ENCODE measurements at places on chromosomes 7 and 10.

- no peak for DNase-seq
Observed at GRCh38 chr10:6180480-6181110, 22.1 kb upstream of the PFKFB3 start.

DNA sequence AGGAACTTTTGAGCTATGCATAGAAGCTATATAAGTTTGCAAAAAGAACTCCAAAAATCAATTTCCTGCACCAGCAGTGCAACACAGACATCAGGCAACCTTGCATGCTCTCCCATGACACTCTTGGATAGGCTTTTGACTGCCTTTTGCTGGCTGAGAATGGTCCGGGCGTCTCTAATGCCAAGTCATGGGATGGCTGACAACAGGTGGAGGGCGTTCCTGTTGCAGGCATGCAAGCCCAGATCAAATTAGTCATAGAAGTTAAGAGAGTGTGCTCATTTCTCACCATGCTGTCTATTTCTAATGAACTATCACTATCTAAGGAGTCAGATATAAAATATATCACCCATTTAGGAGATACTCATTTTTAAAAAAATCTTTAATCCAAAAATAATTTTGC is 8.4 kb downstream of the PLCE1 start:
- DNase-seq: no peak

DNA sequence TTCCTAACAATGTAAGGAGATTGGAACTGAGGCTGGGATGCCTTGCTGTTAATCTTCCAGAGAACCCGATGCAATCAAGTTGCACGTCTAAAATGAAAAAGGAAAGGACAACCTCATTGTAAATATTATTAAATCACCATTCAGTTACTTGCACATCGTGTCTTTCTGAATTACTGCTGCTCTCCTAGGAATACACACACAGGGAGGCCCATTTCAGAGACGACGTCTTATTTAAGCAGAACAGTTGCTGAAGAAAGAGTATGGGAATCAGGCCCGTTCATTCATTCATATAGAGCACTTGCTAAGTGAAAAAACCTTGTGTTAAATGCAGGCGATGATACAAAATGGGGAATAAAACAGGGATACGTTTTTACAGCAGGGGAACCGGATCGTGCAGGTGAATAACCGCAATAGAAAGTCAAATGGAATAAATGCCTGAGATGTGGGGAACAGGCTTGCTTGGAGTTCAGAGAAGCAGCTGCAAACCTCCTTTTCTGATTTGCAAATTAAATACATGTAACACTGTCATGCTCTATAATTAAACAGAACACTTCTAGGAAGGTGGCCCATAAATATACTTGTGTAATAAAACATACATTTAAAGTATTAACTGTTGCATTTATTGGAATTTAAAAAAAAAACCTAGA is 409.9 kb downstream of the GALNT17 start:
- no peak for DNase-seq

DNA sequence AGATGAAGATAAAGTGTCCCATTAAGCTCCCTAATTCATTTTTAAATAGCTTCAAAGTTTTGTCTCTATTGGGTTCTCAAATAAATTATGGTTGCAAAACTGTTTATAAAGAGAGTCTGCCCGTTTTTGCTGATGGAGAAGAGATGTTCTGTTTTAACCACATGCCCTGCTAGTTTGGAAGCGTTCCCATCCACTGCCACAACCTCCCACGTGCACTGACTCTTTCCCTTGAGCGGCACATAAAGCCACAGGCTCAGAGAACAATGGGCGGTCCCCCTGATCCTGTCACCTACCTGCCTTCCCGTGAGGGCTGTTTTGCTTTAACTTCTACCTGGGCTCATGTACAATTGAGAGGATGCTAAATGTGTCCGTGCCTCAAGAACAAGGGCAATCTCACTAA is 65.5 kb downstream of the CPVL start:
- no peak for DNase-seq

DNA sequence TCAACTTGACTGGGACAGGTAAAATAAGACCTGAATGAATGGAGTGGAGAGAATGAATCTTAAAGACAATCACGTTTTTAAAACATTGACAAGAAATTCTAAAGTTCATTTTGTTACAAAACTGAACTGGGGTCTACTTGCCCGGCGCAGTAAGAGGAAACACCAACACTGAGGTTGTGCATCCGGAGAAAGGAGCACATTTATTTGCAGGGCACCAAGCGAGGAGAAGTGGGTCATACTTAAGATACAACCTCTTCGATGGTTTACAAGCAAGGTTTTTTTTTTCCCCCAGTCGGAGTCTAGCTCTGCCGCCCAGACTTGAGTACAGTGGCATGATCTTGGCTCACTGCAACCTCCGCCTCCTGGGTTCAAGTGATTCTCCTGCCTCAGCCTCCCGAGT is 3.4 kb upstream of the REPIN1 start:
- no peak for DNase-seq

GRCh38 chr10:114899982-114900381 is 38.0 kb upstream of the TRUB1 start:
- no peak for DNase-seq

DNA sequence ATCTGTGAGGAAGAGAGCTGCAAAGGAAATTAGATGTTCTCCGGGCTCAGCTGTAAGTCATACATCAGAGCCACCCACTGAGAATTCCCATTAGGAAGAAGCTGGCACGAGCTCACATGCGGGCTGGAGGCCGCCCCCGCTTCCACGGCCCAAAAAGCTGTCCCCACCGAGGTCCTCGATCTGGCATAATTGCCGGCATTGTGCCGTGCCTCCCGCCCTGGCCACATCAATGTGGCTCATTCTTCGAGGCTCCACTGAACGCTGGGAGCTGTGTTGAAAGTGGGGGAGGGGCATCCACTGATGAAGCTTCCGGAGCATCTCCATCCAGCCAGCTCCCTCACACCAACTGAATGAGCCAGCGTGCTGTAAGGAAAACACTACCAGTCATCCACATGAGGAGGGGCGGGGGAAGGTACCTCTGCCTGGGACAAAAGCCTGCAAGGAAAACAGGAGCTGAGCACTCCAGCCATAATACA is 173.1 kb downstream of the PTPRN2 start:
- DNase-seq: no peak

DNA sequence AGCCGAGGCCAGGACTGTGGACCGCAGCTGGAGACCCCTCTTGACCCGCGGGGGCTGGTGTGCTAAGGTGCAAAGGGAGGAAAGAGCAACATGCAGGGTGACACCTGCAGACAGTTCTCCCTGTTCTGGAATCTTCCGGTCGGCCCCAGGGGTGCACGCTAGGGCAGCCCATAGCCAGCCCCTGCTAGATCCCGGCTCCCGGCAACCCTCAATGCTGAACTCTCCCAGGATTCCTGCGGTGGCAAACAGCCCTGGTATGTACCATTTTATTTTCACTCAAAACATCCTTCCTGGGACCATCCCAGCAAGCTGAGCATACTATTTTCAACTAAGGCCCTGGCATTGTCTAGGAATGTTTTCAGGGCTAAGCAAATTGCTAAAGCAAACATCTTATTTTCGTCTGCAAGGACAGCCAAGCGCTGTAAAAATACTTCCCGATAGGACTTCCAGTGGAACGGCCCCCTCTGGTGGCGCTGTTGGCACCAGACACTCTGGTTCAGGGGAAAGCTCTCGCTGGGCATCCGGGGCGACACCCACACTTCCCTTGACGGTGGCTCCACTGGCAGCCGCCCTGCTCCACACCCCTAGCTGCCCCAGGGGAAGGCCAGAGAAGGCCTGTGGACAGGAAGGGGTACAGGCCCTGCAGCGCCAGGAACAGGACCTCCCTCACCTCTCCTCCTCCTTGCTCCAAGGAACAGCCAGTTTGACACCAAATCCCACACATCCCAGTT is 99.4 kb downstream of the CTBP2 start:
- DNase-seq: peak; percentile 54

DNA sequence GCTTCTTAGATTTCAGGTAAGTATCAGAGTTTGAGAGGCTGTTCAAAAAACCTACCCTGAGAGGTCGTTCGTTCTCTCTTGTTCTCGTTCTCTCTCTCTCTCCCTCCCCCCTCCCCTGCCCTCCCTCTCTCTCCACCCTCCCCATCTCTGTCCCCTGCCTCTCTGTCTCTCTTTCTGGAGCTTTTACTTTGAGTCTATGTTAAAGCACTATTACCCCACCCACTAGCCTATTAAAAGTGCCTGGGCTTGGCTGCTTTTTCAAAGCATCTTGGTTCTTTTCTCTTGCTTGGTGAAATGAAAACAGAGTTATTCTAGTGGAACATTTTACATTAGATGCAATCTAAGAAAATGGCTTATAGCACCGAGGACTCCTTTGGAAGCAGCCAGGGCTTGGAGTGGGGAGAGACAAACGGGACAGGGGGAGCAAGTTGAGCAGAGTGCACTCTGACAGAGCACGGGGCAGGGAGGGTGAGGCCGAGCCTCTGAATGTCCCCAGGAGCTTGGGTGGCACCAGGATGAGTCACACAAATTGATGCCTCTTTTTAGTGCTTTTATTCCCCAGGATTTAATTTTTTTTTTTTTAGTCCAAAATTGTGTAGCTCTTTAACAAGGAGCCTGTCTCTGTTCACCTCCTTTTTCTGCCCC is 134.3 kb downstream of the CFAP58 start:
- DNase-seq: no peak

- DNase-seq: no peak
Observed at GRCh38 chr10:97291357-97292096, 910 bp downstream of the ARHGAP19 start.

DNA sequence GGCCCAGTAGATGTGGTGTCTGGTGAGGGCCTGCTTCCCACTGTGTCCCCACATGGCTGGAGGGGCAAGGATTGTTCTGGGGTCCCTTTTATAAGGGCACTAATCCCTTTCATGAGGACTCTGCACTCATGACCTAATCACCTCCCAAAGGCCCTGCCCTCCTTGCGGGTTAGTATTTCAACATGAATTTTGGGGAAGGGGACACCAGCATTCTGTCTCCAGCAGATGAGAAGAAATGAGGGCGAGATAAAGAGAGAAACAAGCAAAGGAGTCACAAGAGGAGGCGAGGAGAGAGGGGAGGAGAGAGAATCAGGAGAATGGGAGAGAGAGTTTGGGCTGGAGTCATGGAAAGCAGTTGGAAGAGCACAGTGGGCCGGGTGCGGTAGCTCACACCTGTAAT is 83.7 kb downstream of the C10orf105 start:
- DNase-seq: no peak

DNA sequence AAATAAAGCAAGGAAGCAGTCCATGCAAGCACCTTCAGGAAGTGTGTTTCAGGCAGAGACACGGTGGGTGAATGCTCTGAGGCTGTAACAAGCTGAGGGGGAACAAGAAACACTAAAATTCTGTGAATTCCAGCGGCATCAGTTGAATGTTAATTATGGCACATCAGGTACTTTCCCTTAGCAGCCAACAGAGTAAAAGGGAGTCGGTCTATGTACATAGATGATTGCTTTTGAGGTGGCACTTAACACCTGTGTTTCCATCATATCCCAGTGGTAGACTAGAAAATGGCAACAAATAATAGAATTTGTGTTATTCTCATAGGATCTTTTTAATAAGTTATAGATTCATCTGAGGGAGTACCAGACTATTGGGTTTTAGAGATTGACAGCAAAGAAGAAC is 481.0 kb upstream of the KLF6 start:
- DNase-seq: no peak

GRCh38 chr7:68441645-68442044 is 1156.6 kb upstream of the AUTS2 start:
- no peak for DNase-seq

- DNase-seq: no peak
Observed at GRCh38 chr10:132577350-132578003, 39.9 kb downstream of the INPP5A start.

DNA sequence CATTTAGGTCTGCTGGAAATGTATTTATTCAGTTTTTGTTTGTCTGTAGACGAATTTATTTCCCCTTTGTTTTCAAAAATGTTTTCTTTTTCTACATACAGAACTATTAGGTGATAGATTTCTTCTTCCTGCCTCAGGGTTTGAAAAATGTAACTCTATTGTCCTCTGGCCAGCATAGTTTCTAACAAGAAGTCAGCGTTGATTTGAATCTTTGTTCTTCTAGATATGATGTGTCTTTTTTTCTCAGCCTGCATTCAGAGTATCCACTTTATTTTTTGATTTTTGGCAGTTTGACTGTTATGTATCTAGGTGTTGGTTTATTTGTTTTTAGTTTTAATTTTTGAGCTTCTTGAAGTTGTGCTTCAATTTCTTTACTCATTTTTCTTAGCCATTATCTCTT is 7.5 kb upstream of the OR2F1 start:
- DNase-seq: no peak

- no peak for DNase-seq
Observed at GRCh38 chr10:52452600-52453493, 138.8 kb downstream of the DKK1 start.

Measured in activated CD8-positive, alpha-beta memory T cell treated with anti-CD3 and anti-CD28 coated beads, Interleukin-2, amount 10 ng/mL, durations not matched to agents 7 days and 5 days (primary cell).